ENCODE measurements at places on chromosomes 5 and 9. TPM values are rescaled to one million over a fixed set of nuclear protein-coding genes. Genes with fewer than 3 reads are reported as not detected.

ANP32B gene
- total RNA-seq: 170 TPM

ACTBL2 gene
- 0.16 TPM for total RNA-seq

ADGRV1 gene
- 0.07 TPM for total RNA-seq

EPB41L4A gene
- 1.1 TPM for total RNA-seq

CLTA gene
- total RNA-seq: 241 TPM

INSL4 gene
- total RNA-seq: not detected

TMEM174 gene
- not detected for total RNA-seq

CACNA1B gene
- total RNA-seq: under 0.01 TPM

All from mammary epithelial cell (primary cell).